NAMALWA (cell line): ENCODE measurements at places on chromosomes 16 and 17.

- DNase-seq, result no peak
Observed at GRCh38 chr17:64679710-64680216, 17.7 kb upstream of the SMURF2 start.

- no peak for DNase-seq
Observed at GRCh38 chr16:79082970-79083369, 517.6 kb downstream of the MAF start.

DNA sequence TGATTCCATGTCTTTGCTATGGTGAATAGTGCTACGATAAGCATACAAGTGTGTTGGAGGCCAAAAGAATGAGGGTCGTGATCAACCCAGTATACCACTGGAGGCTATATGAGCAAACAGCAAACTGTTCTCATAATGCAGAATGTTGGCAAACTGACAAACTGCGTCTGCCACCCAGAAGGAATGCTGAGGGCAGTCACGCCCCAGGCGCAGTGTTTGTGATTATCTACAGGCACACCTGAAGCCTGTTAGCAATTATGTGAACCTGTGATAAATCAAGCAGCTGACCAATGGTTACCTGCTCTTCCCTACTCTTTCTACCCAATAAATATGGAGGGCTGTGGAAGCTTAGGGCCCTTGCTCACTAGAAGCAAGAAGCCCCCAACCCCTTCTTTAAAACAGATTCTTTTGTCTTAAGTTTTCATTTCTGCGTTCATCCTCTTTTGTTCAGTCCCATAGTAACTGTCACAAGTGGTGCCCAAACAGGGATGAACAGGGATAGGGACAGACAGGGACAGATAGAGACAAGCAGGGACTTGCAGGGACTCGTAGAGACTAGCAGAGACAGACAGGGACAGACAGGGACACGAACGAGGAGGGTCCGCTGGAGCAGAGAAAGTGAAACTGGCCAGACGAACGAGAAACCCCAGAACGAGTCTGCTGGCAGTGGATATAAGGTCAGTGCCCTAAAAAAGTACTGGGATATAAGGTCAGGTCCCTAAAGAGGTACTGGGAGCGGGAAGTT lies 25.1 kb downstream of the CD300LG start:
- DNase-seq, result no peak

GRCh38 chr17:60629120-60629519 lies 29.1 kb downstream of the PPM1D start:
- DNase-seq, result no peak

GRCh38 chr17:39562976-39563375 lies 44.7 kb downstream of the NEUROD2 start:
- DNase-seq, result no peak

DNA sequence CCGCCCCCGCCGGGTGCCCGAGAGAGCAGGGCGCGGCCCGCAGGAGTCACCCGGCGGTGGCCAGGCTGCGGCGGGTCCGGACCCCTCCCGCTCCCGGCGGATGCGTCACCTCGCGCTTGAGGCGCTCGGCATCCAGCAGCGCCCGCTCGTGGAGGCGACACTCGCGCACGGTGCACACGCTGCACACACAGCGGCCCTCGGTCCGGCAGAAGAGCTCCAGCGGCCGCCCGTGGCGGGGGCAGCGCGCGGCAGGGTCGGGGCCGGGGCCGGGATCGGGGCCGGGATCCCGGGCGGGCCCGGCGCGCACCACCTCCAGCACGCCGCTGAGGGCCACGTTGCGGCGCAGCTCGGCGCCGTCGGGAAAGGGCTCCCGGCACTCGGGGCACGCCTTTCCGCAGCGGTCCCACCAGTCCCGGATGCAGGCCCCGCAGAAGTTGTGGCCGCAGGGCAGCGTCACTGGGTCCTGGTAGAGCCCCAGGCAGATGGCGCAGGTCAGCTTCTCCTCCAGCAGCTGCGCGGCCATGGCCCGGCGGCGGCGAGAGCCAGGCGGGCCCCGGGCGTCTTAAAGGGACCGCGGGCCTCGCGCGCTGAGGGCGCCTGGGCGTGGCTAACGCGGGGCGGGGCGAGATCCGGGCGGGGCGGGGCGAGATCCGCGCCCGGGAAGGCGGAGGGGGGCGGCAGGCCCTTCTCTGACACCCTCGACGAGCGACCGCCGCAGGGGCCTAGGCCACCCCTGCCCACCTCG lies at the start of gene TRIM65:
TRIM65 (minus strand) TSS at position 537 of the 745 bp plus-strand sequence; CDS start at position 523, 14 bp downstream.
- DNase-seq, result peak; percentile 78

DNA sequence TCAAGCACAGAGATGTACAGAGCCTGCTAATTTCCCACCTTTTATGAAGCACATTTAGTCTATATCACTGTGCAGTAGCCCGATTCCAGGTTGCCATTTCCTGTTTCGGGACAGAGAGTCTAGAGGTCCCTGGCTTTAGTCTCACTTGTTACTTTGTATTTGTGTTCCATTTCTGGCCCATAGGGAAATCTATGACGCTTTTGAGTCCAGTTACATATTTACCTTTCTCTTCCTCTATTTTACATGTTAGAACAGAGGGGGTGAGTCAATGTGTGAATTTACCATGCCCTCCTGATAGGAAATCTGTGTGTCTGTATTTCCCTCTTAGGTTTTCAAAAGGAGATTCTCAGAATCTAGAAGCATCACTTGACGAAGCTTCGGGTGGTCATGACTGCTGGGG lies 227.1 kb upstream of the ZFHX3 start:
- no peak for DNase-seq

- no peak for DNase-seq
Observed at GRCh38 chr16:13883276-13883675, 36.7 kb upstream of the ERCC4 start.

- DNase-seq, result no peak
Observed at GRCh38 chr17:76993651-76994050, 125.4 kb downstream of the MGAT5B start.

GRCh38 chr17:61058066-61058465 lies 341.6 kb upstream of the TBX2 start:
- no peak for DNase-seq

GRCh38 chr17:29364691-29365090 lies 25.5 kb upstream of the TAOK1 start:
- no peak for DNase-seq

GRCh38 chr17:14359163-14360020 lies 58.5 kb downstream of the HS3ST3B1 start:
- no peak for DNase-seq

DNA sequence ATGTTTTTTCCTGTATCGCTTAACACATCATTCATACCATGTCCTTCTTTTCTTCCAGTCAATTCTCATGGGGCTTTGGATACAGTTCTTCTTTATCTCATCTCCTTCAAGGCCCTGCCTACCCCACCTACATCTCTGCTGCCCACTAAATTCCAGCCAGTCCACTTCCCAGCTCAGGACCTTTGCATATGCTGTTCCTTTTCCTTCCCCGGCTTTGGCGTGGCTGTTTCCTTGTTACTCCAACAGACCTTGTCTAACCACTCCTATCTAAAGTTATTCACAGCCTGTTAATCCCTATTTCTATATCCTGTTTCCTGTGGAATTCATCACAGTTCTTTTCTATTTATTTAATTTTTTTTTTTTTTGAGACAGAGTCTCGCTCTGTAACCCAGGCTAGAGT lies 6.6 kb upstream of the STAT3 start:
- no peak for DNase-seq

- no peak for DNase-seq
Observed at GRCh38 chr17:51508048-51508447, 247.7 kb downstream of the UTP18 start.

DNA sequence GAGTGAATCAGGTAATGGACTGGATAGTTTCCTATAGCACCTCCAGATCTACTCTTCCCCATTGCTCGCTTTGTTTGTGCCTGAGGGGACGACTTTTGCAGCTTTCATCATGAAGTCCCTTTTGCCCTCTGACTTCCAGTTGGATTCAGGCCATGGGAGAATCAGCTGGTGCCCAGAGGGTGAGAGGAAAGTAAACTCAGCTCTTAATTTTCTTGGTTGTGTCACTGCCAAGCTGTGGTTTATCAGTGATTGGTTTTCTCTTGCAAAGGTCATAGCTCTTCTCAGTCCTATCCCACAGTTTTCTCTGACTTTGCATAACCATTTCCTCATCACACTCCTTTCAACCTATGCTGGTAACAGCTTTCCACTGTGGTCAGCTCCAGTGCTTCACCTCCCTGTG lies 200.1 kb downstream of the KCNJ2 start:
- DNase-seq, result no peak

GRCh38 chr17:34416116-34416515 lies 53.1 kb upstream of the CCL1 start:
- no peak for DNase-seq

DNA sequence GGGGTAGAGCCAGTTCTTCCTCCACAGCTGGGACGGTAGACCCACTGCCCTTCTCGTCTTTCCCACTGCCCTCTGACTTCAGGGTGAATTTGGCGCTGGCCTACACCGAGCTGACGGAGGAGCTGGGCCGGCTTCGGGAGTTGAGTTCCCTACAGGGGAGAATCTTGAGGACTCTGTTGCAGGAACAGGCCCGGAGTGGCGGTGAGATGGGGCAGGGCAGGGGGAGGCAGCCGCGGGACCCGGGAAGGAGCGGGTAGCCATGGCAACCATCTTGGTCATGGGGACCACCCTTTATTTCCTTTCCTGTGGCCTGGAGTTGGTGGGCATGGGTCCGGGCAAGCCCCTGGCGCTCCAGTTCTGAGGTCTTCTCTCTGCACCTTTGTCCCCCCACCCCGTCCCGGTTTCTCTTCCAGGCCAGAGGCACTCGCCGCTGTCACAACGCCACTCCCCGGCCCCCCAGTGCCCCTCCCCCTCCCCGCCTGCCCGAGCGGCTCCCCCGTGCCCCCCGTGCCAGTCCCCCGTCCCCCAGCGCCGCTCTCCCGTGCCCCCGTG lies 14.4 kb downstream of the TBKBP1 start:
- DNase-seq, result no peak

DNA sequence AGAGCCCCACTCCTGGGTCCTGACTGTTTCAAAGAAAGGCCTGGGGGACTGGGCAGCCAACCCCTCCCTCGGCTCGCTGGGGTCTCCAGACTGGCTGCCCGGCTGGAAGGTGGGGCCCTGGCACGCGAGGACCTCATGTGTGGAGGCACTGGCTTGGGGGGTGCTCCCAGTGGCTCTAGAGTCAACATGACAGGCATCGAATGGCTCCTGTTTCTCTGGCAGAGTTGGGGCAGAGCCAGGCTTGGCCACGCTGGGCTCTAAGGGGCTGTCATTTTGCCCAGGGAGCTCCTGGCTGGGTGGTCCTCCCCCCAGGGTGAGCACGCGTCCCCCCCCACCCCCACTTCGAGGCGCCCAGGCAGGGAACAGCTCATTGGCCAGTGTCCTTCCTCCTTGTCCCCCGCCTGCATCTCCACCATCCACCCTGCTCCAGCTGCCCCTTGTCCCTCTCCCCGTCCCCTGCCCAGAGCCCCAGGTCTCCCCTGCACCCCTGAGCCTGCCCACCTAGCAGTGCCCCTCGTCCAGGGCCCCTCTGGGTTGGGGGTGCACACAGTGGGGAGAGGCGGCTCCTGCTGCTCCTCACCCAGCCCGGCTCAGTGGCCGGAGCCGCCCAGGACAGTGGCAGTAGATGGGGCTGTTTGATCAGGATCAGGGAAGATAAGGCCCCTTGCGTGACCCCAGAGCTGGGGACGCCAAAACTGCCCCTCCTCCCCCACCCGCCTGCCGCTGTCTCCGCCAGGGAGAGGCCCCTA lies 2.7 kb downstream of the GCGR start:
- DNase-seq, result no peak
